ENCODE measurements at places on chromosomes 7 and 10. TPM values are rescaled to one million over a fixed set of nuclear protein-coding genes. Genes with fewer than 3 reads are reported as not detected.
A peak's percentile ranks its signal among the peaks of the same experiment; 100 is the strongest.

DNA sequence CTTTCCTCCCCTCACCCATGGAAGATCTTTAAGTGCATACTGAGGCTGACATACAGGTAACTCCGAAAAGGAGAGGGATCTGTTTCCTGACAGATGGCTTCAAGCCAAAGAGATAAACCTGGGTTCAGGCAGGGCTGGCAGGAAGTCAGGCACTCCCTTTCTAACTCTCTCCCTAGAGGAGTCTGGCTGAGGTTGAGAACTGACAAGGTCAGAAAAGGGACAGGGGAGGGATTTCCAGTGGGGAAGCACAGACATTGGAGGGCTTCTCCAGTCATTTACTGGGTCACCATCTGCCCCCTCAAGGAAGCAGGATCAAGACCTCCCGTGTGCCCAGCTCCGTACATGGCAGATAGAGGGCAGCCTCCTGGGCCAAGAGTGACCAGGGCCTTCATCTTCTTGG lies 31.6 kb downstream of the TLX1 start:
- peaks cover 4% of the 10 kb centered on the region for H3K4me1 ChIP-seq
- no peak for DNase-seq
- no peak overlapping the region for H3K27ac ChIP-seq
- no peak overlapping the region for H3K4me3 ChIP-seq

- H3K4me1 ChIP-seq: no peaks in the 10 kb centered on the region
- H3K4me3 ChIP-seq: no peak overlapping the region
- no peaks in the 10 kb centered on the region for H3K27me3 ChIP-seq
- peaks cover 10% of the 10 kb centered on the region for H3K36me3 ChIP-seq
- H3K27ac ChIP-seq: no peak overlapping the region
- DNase-seq: peak; percentile 57
Measured at GRCh38 chr10:13517675-13518074, 11.1 kb downstream of the BEND7 start.

- H3K27ac ChIP-seq: no peak overlapping the region
- H3K4me1 ChIP-seq: peaks cover 100% of the 10 kb centered on the region
- H3K27me3 ChIP-seq: no peaks in the 10 kb centered on the region
- H3K4me3 ChIP-seq: no peak overlapping the region
- no peak for DNase-seq
Measured at GRCh38 chr7:74183653-74184450, 9.7 kb downstream of the EIF4H start.

DNA sequence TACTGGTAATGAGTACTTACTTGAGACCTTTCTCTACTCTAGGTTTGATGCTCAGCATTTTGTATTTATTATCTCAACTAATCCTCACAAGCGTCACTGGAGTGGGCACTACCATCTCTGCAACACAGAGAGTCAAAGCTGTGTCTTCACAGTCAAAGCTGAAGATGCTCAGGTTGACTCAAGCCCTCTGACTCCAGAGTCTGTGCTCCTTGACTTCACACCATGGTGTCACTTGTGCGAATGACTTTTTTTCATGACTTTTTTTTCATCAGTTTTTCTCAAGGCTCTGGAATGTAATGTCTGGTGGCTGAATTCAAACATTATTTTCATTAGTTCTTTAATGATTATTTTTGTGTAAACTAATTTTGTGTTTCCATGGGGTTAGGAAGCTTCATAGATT lies 30.4 kb upstream of the TARP start:
- DNase-seq: no peak
- no peak overlapping the region for H3K4me3 ChIP-seq
- H3K4me1 ChIP-seq: no peaks in the 10 kb centered on the region
- H3K27me3 ChIP-seq: no peaks in the 10 kb centered on the region
- no peak overlapping the region for H3K27ac ChIP-seq
- no peaks in the 10 kb centered on the region for H3K36me3 ChIP-seq

- DNase-seq: no peak
- H3K36me3 ChIP-seq: no peaks in the 10 kb centered on the region
- H3K27me3 ChIP-seq: no peaks in the 10 kb centered on the region
Measured at GRCh38 chr10:75762431-75762802, 331.0 kb downstream of the LRMDA start.

GRCh38 chr7:45586542-45587520 lies 12.7 kb downstream of the ADCY1 start:
- DNase-seq: no peak
- H3K27ac ChIP-seq: no peak overlapping the region
- no peak overlapping the region for H3K4me3 ChIP-seq
- no peaks in the 10 kb centered on the region for H3K36me3 ChIP-seq

DNA sequence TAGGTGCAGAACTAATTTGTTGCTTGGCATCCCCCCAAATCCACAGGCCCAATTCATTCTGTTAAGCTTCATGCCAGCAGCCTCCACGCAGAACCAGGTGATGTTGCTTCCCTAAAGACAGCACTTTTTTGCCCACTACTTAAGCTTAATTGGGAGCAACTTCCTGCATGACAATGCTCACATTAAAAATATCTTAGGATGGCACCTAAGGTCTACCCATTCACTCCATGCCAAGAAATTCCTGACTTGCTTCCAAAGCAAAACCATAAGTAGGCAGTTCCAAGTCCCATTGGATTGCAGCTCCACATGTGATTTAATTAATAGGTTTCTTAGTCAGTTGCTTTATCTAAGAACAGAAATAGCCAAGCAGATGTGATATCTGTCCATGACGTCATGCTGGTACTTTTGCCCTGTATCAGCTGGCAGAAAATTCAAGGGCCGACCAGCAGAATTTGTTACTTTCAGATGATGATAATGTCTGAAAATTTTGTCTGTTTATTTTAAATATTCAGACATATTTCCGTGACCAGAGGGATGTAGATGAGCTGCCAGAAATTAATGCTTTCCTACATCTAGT lies 325.5 kb downstream of the LHFPL3 start:
- DNase-seq: no peak
- H3K4me3 ChIP-seq: no peak overlapping the region
- no peaks in the 10 kb centered on the region for H3K36me3 ChIP-seq

- no peaks in the 10 kb centered on the region for H3K27me3 ChIP-seq
- H3K4me1 ChIP-seq: peaks cover 16% of the 10 kb centered on the region
- no peak for DNase-seq
- H3K4me3 ChIP-seq: no peak overlapping the region
- H3K36me3 ChIP-seq: no peaks in the 10 kb centered on the region
Measured at GRCh38 chr7:31935124-31936054, 134.8 kb downstream of the PDE1C start.

- no peak overlapping the region for H3K27ac ChIP-seq
- H3K27me3 ChIP-seq: no peaks in the 10 kb centered on the region
- no peaks in the 10 kb centered on the region for H3K36me3 ChIP-seq
- H3K4me1 ChIP-seq: no peaks in the 10 kb centered on the region
Measured at GRCh38 chr7:103691291-103691690, 245.3 kb upstream of the SLC26A5 start.

DNA sequence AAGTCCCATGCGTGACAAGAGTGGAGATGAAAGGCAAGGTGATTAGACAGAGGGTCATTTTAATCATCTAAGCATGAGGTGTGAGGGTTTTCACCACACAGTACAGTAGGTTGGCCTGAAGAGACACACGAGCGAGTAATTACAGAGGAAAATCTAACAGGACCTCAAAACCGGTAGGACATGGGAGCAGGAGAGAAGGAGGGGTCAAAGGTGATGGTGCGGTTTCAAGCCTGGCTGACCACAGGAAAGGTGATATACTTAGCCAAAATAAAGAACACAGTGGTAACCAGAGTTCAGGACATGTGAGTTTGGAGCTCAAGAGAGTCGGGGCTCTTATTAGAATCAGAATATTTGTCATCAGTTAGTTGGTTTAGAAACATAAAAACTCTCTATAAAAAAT lies 20.0 kb downstream of the GLI3 start:
- H3K36me3 ChIP-seq: peaks cover 6% of the 10 kb centered on the region
- no peak for DNase-seq
- no peak overlapping the region for H3K4me3 ChIP-seq
- H3K4me1 ChIP-seq: peaks cover 14% of the 10 kb centered on the region
- H3K27ac ChIP-seq: peak overlapping the region; percentile 47

DNA sequence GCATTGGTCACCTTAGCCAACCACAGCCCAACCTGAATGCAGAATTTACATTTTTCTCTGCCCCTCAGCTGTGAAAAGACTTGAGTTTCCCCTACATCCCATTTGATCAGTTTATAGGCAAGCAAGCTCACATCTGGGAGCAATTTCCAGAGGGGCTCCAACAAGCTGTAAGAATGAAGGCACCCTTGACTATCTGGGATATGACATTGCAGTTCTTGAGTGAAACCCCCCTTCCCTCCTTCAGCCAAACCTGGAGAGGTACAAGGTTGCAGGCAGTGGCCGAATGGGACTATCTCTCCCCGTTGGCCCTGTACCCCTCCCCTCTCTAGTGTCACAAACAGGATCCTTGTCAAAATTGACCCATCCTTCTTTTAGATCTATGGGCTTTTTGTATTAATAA lies 30.5 kb downstream of the POLL start:
- H3K4me1 ChIP-seq: no peaks in the 10 kb centered on the region
- no peak overlapping the region for H3K27ac ChIP-seq
- no peak overlapping the region for H3K4me3 ChIP-seq
- peaks cover 12% of the 10 kb centered on the region for H3K36me3 ChIP-seq
- peaks cover 29% of the 10 kb centered on the region for H3K27me3 ChIP-seq
- peak; percentile 92 for DNase-seq

Gene DYDC2
- not detected for total RNA-seq

Data from esophagus muscularis mucosa (tissue), 4 donors.